ENCODE measurements at places on chromosomes 1 and 21. TPM values are rescaled to one million over a fixed set of nuclear protein-coding genes. Genes with fewer than 3 reads are reported as not detected.

The FOXE3 gene
- 0.11 TPM for total RNA-seq

The BTBD8 gene
- 56.1 TPM for total RNA-seq

The IGFN1 gene
- total RNA-seq, result 2.0 TPM

The DPT gene
- 14.4 TPM for total RNA-seq

The CSMD2 gene
- 19.4 TPM for total RNA-seq

The SEC16B gene
- total RNA-seq, result 3.7 TPM

The MANEAL gene
- total RNA-seq, result 15.0 TPM

GRCh38 chr1:21574466-21575151 is 65.4 kb downstream of the ALPL start:
- H3K36me3 ChIP-seq, result peaks cover 12% of the 10 kb centered on the region
- H3K27me3 ChIP-seq, result no peaks in the 10 kb centered on the region

DNA sequence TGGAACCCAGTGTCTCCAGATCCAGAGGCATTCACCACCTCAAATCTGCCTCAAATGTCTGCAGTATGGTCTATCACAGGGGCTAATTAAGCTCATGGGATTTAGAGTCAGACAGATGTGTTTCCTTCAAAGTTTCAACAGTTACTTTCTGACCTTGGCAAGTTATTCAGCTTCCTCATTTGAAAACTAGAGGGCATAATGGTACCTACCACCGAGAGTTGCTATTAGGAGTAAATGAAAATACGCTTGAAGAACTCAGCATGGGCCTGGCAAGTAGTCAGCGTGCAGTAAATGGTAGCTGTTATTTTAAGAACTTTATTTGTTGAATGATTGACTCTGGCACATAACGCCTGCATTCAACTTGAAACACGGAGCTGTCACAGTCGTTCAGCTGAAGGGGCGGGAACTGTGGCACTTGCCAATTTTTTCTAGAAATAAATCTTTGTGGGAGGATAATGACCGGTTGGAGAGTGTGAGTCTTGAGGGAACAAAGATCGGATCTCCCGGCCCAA is 1.2 kb upstream of the CAP1 start:
- H3K27ac ChIP-seq, result peak overlapping the region; percentile 98
- peak; percentile 44 for DNase-seq
- peaks cover 34% of the 10 kb centered on the region for H3K4me1 ChIP-seq

- peak overlapping the region; percentile 7 for H3K27ac ChIP-seq
- peaks cover 88% of the 10 kb centered on the region for H3K4me1 ChIP-seq
- no peak for DNase-seq
- no peak overlapping the region for H3K4me3 ChIP-seq
Observed at GRCh38 chr21:43274022-43274945, 105.5 kb downstream of the CRYAA start.

- no peak for DNase-seq
- H3K27ac ChIP-seq, result no peak overlapping the region
- no peaks in the 10 kb centered on the region for H3K27me3 ChIP-seq
Observed at GRCh38 chr1:173355281-173356031, 121.7 kb upstream of the PRDX6 start.

DNA sequence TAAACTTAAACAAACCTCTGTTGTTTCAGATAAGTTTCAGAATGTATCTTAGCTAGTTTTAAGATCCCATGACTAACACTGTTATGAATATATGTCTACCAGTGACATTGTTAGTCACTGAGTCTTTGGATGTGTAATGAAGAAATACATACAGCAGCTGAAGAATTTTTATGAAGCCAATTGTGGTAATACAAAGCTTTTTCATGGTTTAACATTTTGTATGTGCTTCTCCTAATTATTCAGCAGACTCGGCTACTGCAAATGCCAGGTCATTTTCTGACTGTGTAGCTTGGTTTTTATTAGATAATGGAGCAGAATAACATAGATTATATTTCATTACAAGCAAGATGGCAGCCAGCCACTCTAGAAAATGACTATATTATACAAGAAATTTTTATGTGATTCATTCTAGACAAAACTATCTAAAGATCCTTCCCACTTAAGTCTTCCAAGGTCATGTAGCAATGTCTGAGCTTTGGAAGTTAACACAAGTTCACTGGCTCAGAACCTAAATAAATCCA is 147.8 kb downstream of the TNFSF18 start:
- no peaks in the 10 kb centered on the region for H3K4me1 ChIP-seq
- no peak overlapping the region for H3K4me3 ChIP-seq
- no peaks in the 10 kb centered on the region for H3K27me3 ChIP-seq
- H3K36me3 ChIP-seq, result no peaks in the 10 kb centered on the region
- DNase-seq, result no peak

DNA sequence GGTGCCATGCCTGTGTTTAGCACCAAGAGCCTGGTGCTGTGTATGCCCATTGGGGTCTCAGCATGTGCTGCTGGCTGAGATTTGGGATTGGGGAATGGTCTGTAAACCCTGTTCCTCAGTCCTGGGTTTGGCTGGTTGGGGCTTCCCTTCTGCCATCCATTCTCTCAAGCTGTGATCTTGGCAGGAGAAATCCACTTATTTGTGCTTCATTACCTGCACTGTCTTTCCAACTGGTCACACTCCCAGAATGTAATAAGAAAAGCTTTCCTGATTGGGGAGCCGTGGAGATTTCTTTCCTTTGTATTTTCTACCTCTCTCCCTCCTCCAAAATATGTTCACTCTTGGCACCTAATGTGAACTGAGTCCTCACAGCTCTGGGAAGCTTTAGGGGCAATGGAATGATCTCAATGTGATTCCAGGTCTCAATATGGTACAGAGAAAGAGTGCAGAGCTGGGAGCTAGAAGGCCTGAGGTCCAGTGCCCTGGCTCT is 23.0 kb upstream of the KCNA10 start:
- H3K27me3 ChIP-seq, result no peaks in the 10 kb centered on the region
- DNase-seq, result no peak
- no peak overlapping the region for H3K27ac ChIP-seq
- no peaks in the 10 kb centered on the region for H3K36me3 ChIP-seq

DNA sequence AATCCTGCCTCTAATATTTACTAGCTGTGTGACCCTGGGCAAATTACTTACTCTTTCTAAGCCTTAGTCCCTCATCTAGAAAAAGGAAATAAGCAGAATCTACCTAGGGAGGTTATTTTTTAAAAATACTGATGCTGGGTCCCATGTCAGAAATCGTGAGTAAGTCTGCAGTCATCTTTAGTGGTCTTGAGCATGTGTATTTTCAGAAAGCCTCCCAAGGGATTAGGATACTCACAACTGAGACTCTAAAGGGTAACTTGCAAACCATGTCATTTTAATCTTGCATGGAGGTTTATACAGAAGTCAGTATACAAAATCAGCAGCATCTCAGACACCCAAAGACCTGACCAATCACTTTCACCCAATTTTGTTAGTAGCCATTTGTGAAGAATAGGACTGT is 43.2 kb downstream of the DSTYK start:
- no peak overlapping the region for H3K4me3 ChIP-seq
- no peak for DNase-seq
- H3K4me1 ChIP-seq, result no peaks in the 10 kb centered on the region
- peaks cover 9% of the 10 kb centered on the region for H3K36me3 ChIP-seq
- H3K27me3 ChIP-seq, result no peaks in the 10 kb centered on the region

GRCh38 chr1:200856716-200857357 is 15.9 kb upstream of the GPR25 start:
- H3K36me3 ChIP-seq, result peaks cover 22% of the 10 kb centered on the region
- no peak for DNase-seq
- no peak overlapping the region for H3K27ac ChIP-seq
- no peaks in the 10 kb centered on the region for H3K4me1 ChIP-seq
- H3K27me3 ChIP-seq, result no peaks in the 10 kb centered on the region
- no peak overlapping the region for H3K4me3 ChIP-seq

- no peaks in the 10 kb centered on the region for H3K36me3 ChIP-seq
- H3K4me3 ChIP-seq, result no peak overlapping the region
- peaks cover 10% of the 10 kb centered on the region for H3K4me1 ChIP-seq
- H3K27ac ChIP-seq, result no peak overlapping the region
- no peaks in the 10 kb centered on the region for H3K27me3 ChIP-seq
- DNase-seq, result no peak
Observed at GRCh38 chr1:239819096-239819495, 272.6 kb upstream of the FMN2 start.

- no peak for DNase-seq
- no peak overlapping the region for H3K27ac ChIP-seq
- H3K36me3 ChIP-seq, result peaks cover 15% of the 10 kb centered on the region
- no peaks in the 10 kb centered on the region for H3K4me1 ChIP-seq
- H3K27me3 ChIP-seq, result no peaks in the 10 kb centered on the region
Observed at GRCh38 chr1:185091480-185091879, 46.1 kb downstream of the RNF2 start.

DNA sequence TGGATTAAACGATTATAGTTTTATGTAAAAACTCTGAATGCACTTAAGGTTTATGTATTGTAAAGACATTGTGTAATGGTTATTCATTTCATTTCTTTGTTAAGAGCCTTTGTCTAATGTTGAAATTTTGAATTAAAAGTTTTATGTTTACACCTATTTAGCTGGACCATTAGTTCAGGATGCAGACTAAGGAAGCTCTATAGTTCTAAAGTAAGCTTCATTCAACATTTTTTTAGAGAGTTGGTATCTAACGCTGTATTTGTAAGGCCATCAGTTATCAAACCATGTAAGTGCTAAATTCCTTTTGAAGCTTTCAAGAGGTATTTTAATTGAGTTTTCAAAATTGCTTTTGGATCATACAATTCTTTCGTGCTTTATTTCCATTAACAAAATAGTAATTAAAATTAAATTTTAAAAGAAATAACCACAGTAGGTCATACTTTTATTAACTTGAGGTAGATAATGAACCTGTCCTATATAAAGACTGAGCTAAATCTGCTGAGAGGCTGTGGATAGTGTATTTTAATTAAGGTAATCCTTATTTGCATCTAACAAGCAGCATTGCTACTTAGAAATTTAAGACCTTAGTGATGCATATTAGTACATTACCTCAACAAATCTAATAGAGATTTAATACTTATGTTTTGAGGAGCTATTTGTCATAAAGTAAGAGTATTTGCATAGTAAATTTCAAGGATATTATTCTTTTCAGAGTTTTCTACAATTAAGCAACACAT is 47.9 kb downstream of the RWDD3 start:
- no peaks in the 10 kb centered on the region for H3K4me1 ChIP-seq
- H3K27ac ChIP-seq, result no peak overlapping the region
- no peaks in the 10 kb centered on the region for H3K27me3 ChIP-seq
- H3K36me3 ChIP-seq, result no peaks in the 10 kb centered on the region

DNA sequence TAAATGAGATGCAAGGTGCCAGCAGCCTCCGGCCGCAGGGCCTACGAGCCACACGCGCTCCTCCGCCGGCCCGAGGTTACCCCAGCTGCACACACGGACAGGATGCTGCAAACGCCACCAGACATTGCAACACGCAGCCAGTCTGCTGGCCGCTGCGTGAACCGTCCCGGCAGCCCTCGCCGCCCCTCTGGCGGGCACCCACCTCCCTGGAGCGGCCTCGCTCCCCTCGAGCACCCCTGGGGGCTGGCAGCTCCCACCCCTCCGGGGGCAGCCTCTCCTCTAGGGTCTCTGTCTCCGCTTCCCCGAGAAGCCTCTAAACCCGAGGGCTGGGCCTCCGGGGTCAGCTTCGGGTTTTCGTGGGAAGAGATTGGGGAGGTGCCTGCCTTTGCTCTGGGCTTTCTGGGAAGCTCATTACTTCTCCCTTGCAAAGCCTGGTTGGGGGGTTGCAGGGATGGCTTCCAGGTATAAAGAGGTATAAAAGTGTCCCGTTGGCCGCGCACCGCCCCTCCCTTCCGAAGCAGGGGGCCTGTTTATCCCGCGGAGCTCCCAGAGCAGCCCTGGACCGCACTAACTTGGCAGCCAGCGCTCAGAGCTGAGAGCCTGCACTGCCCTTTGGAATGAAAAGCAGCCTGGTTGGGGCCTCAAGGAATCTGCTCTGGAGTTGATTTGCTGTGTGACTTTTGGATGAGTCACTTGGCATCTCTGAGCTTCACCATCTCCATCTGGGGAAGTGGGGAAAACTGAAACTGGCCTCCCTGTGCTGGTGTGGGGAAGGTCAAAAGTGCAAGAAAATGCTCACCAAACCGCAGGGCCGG is 21.8 kb downstream of the DHRS3 start:
- peak overlapping the region; percentile 85 for H3K27ac ChIP-seq
- peaks cover 8% of the 10 kb centered on the region for H3K36me3 ChIP-seq
- H3K27me3 ChIP-seq, result no peaks in the 10 kb centered on the region

GRCh38 chr1:4775506-4775905 is 121.1 kb downstream of the AJAP1 start:
- H3K27ac ChIP-seq, result no peak overlapping the region
- no peak overlapping the region for H3K4me3 ChIP-seq
- no peak for DNase-seq
- peaks cover 51% of the 10 kb centered on the region for H3K4me1 ChIP-seq

- H3K27me3 ChIP-seq, result no peaks in the 10 kb centered on the region
- no peak for DNase-seq
- no peaks in the 10 kb centered on the region for H3K4me1 ChIP-seq
- no peaks in the 10 kb centered on the region for H3K36me3 ChIP-seq
- H3K27ac ChIP-seq, result no peak overlapping the region
Observed at GRCh38 chr1:240794046-240794843, 182.3 kb upstream of the GREM2 start.

DNA sequence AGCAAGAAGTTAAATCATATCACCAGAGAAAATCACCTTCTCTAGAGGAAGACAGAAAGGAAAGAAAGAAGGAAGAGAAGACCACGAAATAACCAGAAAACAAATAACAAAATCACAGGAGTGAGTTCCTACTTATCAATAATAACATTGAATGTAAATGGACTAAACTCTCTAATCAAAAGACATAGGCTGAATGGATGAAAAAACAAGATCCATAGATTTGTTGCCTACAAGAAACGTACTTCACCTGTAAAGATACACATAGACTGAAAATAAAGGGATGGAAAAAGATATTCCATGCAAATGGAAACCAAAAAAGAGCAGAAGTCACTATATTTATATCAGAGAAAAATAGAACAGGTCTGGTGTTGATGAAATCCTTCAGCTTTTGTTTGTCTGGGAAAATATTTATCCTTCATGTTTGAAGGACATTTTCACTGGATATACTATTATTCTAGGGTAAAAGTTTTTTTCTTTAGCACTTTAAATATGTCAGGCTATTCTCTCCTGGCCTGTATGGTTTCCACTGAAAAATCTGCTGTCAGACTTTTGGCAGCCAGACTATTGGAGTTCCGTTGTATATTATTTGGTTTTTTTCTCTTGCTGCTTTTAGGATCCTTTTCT is 202.5 kb upstream of the DUSP10 start:
- no peak overlapping the region for H3K4me3 ChIP-seq
- no peak for DNase-seq
- no peaks in the 10 kb centered on the region for H3K36me3 ChIP-seq
- no peak overlapping the region for H3K27ac ChIP-seq

DNA sequence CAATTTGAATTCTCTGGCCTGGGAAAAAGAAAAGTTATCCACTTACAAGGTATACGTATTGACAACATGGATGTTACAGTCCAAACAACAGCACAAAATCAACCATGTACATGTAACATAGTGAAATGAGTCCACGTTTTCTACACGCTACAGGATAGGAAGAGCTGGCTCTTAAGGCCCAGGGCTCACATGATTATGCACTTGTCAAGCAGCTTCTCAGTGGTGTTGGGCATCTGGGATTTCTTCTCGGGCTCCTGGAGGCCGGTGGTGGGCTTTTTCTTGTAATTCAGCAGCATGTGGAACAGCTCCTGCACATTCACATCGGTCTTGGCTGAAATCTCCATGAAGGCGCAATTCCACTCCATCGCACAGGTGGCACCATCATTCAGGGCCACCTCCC is 4.0 kb downstream of the DIRAS3 start:
- no peak overlapping the region for H3K27ac ChIP-seq
- H3K4me3 ChIP-seq, result no peak overlapping the region
- H3K4me1 ChIP-seq, result peaks cover 3% of the 10 kb centered on the region
- DNase-seq, result no peak
- peaks cover 6% of the 10 kb centered on the region for H3K27me3 ChIP-seq
- H3K36me3 ChIP-seq, result peaks cover 5% of the 10 kb centered on the region
